ENCODE measurements at places on chromosomes 5 and 9.

DNA sequence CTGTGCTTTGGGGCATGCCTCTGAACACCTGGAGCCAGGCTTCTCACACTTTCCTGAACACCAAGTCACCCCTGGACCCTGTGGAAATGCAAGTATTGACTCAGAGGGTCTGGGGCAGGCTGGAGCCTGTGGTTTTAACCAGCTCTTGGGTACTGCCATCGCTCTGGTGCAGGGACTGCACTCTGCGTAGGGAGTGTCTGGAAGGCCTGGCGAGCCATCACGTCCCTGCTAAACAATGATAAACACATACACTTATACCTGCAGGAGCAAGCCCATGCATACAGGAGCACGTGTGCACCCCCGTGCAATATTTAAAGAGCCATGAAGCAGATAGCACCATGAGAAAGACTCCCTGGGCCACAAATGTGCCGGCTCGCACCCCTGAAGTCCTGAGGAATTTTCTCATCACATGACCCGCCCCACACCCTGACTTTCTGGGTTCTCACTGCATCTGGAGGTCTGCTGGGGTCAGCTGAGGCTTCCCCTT lies 267.7 kb downstream of the GADD45G start:
- peak; percentile 61 for DNase-seq

- DNase-seq = peak; percentile 55
Measured at GRCh38 chr9:133759946-133760345, 21.8 kb upstream of the SARDH start.

GRCh38 chr9:136175616-136176197 lies 29.2 kb downstream of the LHX3 start:
- no peak for DNase-seq

- DNase-seq = no peak
Measured at GRCh38 chr9:69918322-69918721, 97.7 kb downstream of the CFAP95 start.

GRCh38 chr9:136567651-136568287 lies 21.9 kb upstream of the NOTCH1 start:
- peak; percentile 86 for DNase-seq

GRCh38 chr9:75780185-75780584 lies 110.3 kb upstream of the PCSK5 start:
- DNase-seq = no peak

GRCh38 chr9:126652140-126652582 lies 38.4 kb downstream of the LMX1B start:
- no peak for DNase-seq

DNA sequence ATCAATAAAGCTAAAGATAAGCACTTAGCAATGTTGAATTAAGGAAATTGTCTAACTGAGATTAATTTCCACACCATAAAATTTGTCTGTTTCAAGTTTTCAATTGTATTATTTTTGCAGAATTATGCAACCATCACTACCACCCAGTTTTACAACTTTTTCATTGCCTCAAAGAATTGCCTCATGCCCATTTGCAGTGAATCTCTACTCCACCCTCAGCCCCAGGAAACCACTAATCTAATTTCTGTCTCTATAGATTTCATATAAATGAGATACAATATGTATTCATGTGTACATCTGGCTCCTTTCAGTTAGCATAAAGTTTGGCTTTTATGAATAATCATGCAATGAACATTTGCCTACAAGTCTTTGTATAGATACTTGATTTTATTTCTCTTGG lies 72.9 kb downstream of the PTCD2 start:
- no peak for DNase-seq

- DNase-seq = no peak
Measured at GRCh38 chr9:875119-875962, 33.8 kb downstream of the DMRT1 start.

DNA sequence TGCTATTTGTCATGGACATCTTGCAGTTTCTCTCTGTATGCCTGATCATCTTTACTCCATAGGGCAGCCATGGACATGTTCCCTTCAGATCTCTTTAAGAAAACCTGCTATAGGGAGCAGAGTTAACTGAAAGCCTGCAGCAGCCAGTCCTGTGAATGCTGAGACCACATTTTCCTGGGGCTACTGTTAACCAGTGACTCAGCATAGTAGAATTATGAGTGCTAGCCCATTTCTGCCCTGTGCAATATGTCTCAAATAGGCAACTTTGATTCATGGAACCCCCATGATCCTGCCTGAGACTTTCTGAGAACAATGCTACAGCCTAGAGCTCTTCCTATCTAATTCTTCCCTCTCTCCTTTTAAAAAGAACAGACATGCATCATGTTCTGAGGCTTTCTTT lies 624.2 kb downstream of the CHSY3 start:
- DNase-seq = no peak

DNA sequence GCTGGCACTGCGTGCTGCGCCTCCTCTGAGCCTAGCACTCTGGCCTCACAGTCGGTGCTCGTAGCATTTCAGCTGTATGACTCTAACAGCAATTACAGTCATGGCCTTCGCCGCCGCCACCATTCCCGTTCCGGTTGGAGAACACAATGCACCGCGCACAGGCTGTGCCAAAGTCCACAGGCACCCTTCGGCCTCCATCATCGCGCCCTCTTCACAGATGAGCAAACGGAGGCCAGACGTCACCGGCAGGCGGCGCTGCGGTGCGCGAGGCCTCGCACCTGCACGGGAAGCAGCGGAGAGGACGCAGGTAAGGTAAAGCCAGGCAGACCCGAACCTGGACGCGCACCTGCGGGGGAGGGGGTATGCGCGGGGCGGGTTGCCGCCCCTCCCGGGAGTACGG lies 128.9 kb downstream of the BARX1 start:
- no peak for DNase-seq

DNA sequence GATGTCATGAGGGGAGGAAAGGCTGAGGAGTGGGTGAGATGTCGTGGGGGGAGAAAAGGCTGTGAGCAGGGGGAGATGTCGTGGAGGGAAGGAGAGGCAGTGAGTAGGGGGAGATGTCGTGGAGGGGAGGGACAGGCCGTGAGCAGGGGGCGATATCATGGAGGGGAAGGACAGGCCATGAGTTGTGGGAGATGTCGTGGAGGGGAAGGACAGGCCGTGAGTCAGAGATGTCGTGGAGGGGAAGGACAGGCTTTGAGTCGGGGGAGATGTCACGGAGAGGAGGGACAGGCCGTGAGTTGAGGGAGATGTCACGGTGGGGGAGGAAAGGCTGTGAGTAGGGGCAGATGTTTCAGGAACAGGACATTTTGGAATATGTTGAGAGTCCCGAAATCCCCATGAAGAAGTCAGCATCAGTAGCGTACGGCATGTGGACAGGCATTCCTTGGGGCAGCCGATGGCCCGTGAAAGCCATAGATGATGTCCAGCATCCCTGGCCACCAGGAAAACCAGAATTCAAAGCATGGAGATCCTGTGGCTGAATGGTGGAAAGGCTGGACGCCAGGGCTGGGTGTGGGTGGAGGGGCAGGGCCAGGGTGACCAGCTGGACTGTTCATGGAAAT lies 8.3 kb upstream of the SLC6A19 start:
- DNase-seq = no peak

GRCh38 chr9:70042461-70043215 lies 1.0 kb upstream of the MAMDC2 start:
- no peak for DNase-seq
